ENCODE measurements at places on chromosomes 6 and 20. TPM values are rescaled to one million over a fixed set of nuclear protein-coding genes. Genes with fewer than 3 reads are reported as not detected.

DNA sequence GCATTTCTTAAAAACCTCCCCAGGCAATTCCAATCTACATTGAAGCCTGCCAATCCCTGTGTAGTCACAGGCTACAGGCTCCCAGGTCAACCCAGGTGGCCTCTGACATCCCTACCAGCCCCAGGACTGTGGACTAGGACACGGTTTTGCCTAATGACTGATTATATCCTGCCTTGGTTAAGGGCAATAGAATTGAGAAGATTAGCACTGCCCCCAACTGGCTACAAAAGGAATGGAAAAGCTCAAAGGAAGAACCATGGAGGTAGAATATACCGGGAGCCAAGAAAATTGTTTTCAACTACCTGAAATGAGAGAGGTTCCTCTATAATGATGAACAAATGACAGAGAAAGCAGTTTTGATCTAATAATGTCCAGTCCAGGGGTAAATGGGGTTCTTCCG is 421.1 kb upstream of the AGPAT4 start:
- no peak overlapping the region for H3K4me3 ChIP-seq
- no peaks in the 10 kb centered on the region for H3K36me3 ChIP-seq
- no peaks in the 10 kb centered on the region for H3K4me1 ChIP-seq
- no peak for DNase-seq
- H3K27ac ChIP-seq = no peak overlapping the region

Gene GRIK2
- not detected for total RNA-seq

- H3K27ac ChIP-seq = no peak overlapping the region
- no peak overlapping the region for H3K4me3 ChIP-seq
- no peak for DNase-seq
- H3K27me3 ChIP-seq = no peaks in the 10 kb centered on the region
Observed at GRCh38 chr20:48234951-48235350, 449.7 kb upstream of the SULF2 start.

- no peaks in the 10 kb centered on the region for H3K36me3 ChIP-seq
- no peak for DNase-seq
- no peaks in the 10 kb centered on the region for H3K27me3 ChIP-seq
- H3K4me1 ChIP-seq = no peaks in the 10 kb centered on the region
- H3K27ac ChIP-seq = no peak overlapping the region
- no peak overlapping the region for H3K4me3 ChIP-seq
Observed at GRCh38 chr6:162688751-162689345, 38.7 kb downstream of the PRKN start.

GRCh38 chr20:6057691-6058090 is 3.8 kb upstream of the LRRN4 start:
- H3K27ac ChIP-seq = no peak overlapping the region
- H3K4me1 ChIP-seq = no peaks in the 10 kb centered on the region
- no peaks in the 10 kb centered on the region for H3K36me3 ChIP-seq
- H3K27me3 ChIP-seq = no peaks in the 10 kb centered on the region
- no peak overlapping the region for H3K4me3 ChIP-seq

- H3K4me1 ChIP-seq = no peaks in the 10 kb centered on the region
- no peaks in the 10 kb centered on the region for H3K36me3 ChIP-seq
- no peak for DNase-seq
- H3K27ac ChIP-seq = no peak overlapping the region
- no peaks in the 10 kb centered on the region for H3K27me3 ChIP-seq
- H3K4me3 ChIP-seq = no peak overlapping the region
Observed at GRCh38 chr6:28782113-28782673, 141.6 kb downstream of the TRIM27 start.

DNA sequence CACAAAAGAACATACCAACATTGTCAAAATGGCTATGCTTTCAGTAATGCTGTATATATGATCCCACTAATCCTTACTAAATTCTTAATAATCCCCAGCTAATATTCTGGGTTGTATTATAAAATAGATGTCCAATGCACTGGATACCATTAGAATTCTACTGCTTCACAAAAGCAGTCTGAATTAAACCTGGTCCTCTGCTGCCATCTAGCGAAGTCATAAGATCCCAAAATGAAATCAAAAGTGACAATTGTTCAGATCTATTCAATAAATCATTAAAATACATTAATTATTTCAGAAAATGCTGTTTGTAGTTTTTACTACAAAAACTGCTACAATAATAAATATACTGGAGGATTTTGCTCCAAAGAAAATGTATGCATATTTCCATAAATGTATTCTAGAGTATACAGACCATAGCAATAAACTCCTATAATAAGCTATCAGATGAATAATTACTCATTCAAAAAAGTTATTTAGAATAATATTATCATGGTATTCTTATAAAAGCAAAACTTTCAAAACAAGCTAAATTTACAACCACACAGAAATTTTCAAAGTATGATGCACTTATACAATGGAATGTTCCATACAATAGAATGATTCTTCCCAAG is 92.6 kb downstream of the RNGTT start:
- H3K36me3 ChIP-seq = no peaks in the 10 kb centered on the region
- no peak overlapping the region for H3K4me3 ChIP-seq
- H3K4me1 ChIP-seq = no peaks in the 10 kb centered on the region

Measured in ovary (tissue), 10 donors.